NCI-H1105 (cell line): ENCODE measurements at places on chromosomes 16 and 17.

GRCh38 chr16:14307527-14308367 is 236.6 kb downstream of the MRTFB start:
- DNase-seq = no peak

- DNase-seq = peak; percentile 97
Observed at GRCh38 chr17:18260332-18261145, at the start of gene MIEF2. Gene MIEF2 (plus strand): TSS chr17:18260662. CDS start chr17:18262721, 2,059 bp downstream.

- no peak for DNase-seq
Observed at GRCh38 chr17:30228011-30228410, 7.5 kb downstream of the SLC6A4 start.

GRCh38 chr17:82950525-82951102 is 110.8 kb upstream of the ZNF750 start:
- no peak for DNase-seq

GRCh38 chr16:77823067-77823466 is 34.7 kb downstream of the VAT1L start:
- DNase-seq = no peak

DNA sequence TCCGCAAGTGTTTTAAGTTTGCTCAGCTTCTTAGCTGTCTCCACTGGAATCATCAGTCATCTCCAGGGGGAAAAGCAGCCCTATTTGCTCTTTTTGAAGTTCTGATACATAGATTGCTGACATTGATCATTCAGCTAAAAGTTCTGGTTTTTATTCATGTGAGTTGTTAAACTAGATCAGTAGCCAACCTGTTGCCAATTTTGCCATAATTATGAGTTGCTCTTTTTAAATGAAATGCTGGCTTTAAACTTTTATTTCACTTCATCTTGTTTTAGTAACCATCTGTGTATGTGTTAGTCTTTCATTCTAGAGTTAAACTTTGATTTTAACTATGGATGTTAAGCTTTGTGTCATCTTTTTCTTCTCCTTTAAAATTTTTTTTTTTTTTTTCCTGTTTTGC is 12.5 kb downstream of the UTP18 start:
- no peak for DNase-seq

GRCh38 chr17:68497885-68498319 is 14.3 kb upstream of the PRKAR1A start:
- no peak for DNase-seq

DNA sequence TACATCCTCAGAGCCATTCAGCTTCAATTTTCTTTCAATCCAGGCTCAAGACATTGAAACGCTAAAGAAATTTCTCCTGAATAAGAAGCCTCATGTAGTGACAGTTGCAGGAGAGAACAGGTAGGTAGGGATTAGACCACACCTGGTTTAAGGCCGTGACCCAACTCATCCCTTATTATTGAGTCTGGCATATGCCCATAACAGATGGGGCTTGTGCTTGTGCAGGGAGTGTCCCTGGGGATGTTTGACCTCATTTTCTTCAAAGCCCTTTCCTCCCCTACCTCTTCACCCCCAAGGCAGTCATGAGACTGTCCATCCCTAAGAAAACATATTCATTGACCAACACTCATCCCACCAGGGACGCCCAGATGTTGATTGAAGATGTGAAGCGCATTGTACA is 24.3 kb downstream of the SUPT6H start:
- DNase-seq = no peak

GRCh38 chr17:63442549-63443035 is 3.5 kb downstream of the CYB561 start:
- DNase-seq = no peak

- DNase-seq = no peak
Observed at GRCh38 chr16:81515721-81516120, 71.1 kb downstream of the CMIP start.

DNA sequence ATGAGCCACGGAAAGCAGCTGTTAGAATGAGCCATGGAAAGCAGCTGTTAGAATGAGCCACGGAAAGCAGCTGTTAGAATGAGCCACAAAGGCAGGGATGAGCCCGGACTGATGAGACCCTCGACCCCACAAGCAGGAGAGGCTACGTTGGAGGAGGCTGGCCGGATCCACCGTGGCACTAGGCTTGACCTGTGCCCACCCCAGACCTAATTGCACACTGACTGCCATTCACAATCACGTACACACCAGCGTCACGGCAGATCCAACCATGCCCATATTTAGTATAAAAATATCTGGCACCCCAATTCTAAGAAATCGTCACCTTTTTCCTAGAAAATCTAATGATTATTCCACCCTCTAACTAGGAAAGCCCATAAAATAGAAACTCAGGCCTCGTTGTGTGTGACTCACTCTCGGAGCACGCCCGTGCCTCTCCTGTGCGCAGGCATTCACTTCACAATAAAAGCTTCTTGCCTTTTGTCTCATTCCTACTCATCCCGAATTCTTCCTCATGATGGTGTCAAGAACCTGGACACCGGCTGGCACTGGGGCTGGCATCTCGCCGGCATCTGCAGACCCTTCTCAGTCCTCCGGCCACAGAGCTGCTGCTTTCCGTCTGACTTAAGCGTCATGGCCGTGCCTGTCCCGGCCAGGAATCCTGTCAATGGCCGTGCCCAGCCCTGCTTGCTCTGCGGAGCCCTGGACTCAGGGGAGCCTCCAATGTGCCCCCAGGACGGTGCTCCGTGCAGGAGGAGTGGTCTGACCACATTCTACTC is 5.5 kb upstream of the SECTM1 start:
- no peak for DNase-seq

- no peak for DNase-seq
Observed at GRCh38 chr17:64209983-64210382, 53.1 kb downstream of the TEX2 start.

DNA sequence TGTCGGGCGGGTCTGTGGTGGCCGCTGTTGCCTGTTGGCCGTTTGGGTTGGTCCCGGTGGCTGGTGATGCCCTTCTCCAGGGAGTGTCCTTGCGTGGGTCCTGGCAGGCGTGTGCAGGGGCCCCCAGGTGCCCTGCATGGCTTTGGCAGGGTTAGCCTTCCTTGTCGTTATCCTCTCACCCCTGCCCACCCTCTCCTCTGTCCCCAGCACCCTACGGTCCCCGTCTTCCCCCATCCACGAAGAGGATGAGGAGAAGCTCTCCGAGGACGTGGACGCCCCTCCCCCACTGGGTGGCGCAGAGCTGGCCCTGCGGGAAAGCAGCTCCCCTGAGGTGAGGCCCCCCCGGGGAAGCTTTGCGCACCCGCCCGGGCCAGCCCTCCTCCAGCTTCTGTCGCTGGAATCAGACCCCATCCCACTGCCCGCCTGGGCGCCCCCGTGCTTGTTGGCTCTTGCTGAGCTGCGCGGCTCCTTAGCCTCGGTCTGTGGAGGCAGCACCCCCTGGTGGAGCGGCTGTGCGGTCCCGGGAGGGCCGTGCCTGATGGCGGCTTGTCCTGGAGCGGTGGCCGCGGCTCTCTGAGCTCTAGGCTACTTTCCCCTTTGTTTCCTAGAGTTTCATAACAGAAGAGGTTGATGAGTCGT is 10.6 kb upstream of the NUDT16L1 start:
- DNase-seq = no peak

GRCh38 chr17:14366199-14366598 is 65.3 kb downstream of the HS3ST3B1 start:
- DNase-seq = no peak

- no peak for DNase-seq
Observed at GRCh38 chr17:41553176-41553575, 18.7 kb downstream of the KRT9 start.

- no peak for DNase-seq
Observed at GRCh38 chr17:82126556-82127314, 28.7 kb upstream of the FASN start.

DNA sequence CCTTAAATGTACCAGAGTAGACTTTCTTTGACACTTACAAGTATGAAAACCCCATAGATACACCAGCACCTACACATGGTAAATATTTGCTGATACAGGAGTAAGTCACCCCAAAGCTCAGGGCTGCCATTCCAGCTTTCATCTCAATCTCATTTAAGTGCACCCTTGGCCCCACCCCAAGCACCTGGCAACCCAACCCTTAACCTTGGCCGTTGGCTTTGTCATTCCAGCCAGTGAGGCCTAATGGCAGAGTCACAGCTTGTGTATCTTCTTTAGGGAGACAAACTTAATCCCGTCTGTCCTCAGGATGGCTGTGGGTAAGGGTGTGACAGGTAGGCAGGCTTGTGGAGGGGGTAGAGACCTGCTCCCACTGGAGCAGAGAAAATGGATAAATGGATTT is 31.5 kb upstream of the TMEM220 start:
- DNase-seq = no peak

DNA sequence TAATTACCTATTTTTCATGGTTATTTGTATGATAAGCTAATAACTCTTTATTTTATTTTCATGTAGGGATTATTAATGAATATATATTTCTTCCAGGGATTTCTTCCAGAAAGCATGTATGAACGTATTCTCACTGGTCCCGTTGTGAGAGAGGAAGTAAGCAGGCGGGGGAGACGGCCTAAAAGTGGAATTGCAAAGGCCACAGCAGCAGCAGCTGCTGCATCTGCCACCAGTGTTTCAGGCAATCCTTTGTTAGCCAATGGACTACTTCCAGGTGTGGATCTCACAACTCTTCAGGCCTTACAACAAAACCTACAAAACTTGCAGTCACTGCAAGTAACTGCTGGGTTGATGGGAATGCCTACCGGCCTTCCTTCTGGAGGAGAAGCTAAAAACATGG is 110.3 kb upstream of the RBL2 start:
- no peak for DNase-seq

DNA sequence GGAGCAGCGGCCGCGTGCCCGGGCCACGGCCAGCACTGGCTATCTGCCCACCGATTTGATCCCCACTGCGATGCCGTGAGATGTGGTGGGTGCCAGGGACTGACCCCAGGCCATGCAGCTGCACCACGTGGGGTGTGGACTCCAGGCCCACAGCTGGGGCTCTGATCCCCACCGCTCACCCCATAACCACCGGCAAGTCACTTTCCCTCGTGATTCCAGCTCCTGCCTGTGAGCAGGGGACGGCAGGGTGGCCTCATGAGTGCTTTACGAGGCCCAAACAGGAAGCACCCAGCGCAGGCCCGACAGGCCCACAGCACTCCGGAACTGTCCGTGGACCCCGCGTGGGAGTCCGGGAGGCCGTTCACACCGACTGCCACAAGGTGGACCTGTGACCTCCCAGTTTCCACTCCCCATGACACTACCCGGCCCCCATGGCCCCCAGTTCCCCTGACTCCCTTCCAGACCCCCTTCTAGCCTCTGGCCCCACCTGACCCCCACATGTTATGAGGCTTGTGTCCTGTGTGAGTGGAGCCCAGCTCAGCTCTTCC is 616 bp downstream of the PTX4 start:
- DNase-seq = no peak

GRCh38 chr16:4272114-4272956 is 488 bp downstream of the TFAP4 start:
- DNase-seq = no peak

DNA sequence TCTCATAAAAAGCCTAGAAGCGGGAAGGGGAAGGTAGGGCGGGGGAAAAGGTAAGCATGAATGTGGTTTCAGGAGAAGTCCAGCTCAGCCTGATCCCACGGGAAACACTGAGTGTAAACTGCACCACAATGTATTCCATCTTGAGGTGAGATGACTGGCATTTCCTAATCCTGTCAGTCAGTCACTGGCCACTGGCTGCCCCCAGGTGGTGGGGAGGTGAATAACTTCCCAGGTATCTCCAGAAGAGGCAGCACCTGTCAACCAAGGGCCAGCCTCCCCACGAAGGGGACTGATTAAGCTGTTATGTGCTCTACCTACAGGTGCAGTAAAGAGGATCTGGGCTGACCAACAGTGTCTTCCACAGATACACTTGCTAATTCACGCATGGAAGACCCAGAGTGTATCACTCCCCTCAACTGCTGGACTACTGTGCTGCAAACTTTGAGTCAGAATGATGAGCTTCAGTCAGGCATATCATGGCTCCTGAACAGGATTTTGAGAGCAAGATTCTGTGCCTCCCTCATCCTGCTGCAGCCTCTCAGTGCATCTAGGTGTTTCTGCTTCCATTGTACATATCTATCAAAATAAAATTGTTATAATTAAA is 108.5 kb upstream of the CCL2 start:
- DNase-seq = peak; percentile 50

DNA sequence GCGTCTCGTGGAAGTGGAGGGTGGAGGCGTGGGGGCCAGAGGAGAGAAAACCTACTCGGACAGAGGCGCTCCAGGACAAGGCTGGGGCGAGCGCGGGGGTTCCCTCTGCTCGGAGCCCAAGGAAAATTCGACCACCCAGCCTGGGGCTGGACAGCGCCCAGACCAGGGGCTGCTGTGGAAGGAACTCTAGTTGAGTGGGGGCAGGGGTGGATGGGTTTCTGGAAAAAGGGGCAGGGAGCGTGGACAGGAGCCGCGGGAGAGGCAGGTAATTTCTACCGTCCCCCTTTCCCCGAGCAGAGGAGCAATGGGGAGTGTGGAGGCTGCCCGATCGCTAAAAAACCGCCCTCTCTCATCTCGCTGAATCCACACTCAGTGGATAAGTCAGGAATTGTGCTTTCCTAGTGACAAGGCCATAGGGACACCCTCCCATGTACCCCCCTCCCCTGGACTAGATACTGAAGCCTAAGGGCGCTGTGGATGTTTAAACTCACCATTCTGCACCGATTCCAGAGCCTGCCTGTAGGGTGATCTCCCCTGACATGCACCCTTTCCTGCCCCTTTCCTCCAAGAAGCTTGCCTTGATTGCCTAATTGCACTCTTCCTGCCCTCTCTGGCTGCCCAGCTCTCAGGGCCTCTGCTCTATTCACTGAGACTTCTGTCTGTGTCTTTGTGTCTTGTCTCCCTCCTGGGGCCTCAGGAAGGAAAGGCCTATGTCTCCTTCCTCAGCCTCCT is 90.7 kb upstream of the TMEM97 start:
- no peak for DNase-seq

GRCh38 chr17:60301649-60302048 is 90.3 kb downstream of the USP32 start:
- no peak for DNase-seq

DNA sequence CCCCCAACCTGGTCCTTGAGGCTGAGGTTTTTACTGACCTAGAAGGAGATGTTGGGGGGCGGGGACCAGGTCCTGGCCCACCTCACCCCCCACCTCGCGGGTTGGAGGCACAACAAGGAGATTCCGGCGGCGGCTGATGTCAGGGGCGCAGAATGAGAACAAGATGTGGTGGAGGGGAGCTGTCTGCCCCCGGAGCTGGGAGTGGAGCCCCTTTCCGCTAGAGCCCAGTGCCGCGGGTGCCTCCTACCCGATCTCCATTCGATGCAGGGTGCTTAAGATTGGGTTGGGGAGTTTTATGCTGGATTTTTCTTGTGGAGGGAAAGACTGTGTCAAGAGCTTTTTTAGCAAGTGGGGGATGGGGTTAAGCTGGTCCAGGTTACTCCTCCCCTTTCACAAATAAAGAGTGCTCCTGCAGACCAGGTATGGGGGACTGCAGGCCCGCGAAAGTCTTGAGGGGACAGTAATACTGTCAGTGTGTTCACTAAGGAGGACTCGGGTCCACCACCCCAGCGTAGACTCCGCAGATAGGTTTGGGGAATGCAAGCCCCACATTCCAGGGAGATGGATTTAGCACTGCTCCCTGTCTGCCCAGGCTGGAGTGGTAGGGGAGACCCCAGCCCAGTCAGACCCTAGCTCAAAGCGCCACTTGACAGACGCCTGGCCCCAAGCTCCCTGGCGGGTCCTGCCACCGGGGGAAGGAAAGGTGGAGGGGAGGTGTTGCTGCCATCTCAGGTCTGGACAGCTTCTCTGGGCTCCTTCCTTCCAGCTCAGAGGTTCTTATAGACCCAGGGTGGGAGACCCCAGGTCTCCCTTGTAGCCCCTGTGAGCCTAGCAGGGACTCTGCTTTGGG is 2.0 kb downstream of the CACNA1G start:
- DNase-seq = no peak

- DNase-seq = no peak
Observed at GRCh38 chr17:34269969-34270368, at the start of gene CCL7. Gene CCL7 (plus strand): TSS chr17:34270221. CDS start chr17:34270291, 70 bp downstream.

GRCh38 chr16:30350134-30350871 is 4.8 kb downstream of the CD2BP2 start:
- DNase-seq = no peak
